GM12865 (cell line): ENCODE measurements at places on chromosomes 12 and 14.

DNA sequence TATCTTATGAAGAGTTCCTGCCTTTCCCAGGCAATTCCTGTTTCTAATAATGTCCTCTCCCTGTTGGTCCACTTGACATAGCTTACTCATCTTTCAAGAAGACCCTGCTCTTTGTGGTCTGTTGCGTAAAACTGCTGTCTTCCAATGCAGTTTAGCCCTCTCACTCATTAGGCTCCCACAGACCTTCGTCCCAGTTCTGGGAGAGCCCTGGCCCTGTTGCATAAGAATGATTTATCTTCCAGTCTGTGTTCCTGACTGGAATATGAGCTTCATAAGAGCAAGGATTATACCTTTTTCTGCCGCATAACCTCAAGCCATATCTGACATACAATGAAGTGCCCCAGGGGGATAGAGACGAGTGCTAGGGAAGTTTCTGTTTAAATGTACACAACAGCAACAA, 365.9 kb upstream of the NOVA1 start:
- DNase-seq: no peak

- no peak for DNase-seq
These were observed 229.7 kb downstream of the TTC6 start for GRCh38 chr14:37824939-37825712.

GRCh38 chr12:43338848-43339526, 213.0 kb downstream of the ADAMTS20 start:
- DNase-seq: peak; percentile 50

- DNase-seq: no peak
These were observed 64.3 kb downstream of the ZNF664 start for GRCh38 chr12:124037331-124037730.

DNA sequence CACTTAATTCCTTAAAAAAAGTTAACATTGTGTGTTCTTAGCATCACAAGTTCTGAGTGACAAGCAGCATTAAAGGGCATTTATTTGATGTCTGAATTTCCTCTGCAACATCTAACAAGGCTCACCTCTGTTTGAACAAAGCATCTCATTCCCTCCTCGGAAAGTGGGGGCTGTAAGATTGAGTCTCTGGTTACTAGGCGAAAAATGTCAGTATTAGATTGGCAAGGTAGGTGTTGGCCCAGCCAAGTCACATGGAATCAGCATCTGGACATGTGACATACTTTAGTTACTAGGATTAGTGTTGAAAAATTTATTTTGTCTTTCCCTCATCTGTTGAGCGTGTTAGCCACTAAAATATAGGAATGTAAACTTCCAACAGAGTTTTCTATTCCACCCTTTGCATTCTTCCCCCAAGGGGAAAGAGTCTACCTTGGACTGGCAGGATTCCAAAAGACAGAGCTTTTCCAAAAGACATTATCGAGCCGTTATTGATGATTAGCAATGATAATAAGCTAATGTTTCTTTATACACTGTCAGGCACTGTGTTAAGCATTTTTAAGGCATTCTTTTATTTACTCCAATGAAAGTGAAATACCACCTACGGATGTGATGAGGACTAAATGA, 194.9 kb upstream of the BTG1 start:
- no peak for DNase-seq

- no peak for DNase-seq
These were observed 903.1 kb downstream of the BCL11B start for GRCh38 chr14:98368916-98369315.

GRCh38 chr12:20278276-20278675, 90.1 kb upstream of the PDE3A start:
- DNase-seq: no peak

- no peak for DNase-seq
These were observed 7.8 kb downstream of the NT5DC3 start for GRCh38 chr12:103833095-103833775.
